ENCODE measurements at places on chromosomes 11 and 22.

- no peak for DNase-seq
Observed at GRCh38 chr11:60658409-60658808, 41.0 kb upstream of the MS4A8 start.

DNA sequence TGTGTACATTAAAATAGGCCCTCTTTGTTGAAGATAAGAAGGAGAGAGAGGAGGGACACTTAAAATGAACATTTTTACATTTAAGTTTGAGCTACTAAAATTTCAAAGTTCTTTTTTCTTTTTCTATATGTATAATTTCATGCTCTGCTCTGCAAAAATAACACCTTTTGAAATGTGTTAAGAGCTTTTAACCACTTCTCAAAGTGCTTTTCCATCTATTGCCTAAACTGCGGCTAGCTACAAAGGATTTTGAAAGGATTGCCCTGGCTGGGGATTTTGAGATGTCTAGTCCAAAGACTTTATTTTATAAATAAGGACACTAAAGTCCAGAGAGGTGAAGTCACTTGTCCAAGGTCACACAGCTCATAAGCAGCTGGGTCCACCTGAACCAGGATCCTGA lies 138.5 kb downstream of the CCDC81 start:
- DNase-seq: no peak

- no peak for DNase-seq
Observed at GRCh38 chr22:31243339-31244045, 31.4 kb downstream of the LIMK2 start.

DNA sequence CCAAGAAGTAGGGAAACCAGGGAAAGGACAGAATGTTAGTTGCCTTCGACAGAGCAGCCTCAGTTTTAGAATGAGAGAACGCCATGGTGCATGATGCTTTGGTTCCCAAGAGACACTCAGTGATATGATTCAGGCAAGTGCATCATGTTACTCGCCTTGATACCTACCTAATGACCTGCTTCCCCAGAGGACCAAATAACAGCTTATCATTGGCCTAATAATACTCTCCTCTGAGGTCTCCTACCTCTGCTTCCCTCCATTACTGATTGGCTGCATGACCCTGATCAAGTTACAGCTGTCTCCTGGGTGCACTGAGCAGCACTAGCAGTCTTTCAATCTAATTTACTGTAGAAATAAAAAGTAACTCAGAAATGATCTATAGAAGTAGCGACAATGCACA lies 979.7 kb upstream of the FAT3 start:
- DNase-seq: no peak

GRCh38 chr11:74084796-74085541 lies 76.1 kb upstream of the UCP3 start:
- DNase-seq: no peak

- no peak for DNase-seq
Observed at GRCh38 chr22:32864041-32864440, 62.5 kb downstream of the TIMP3 start.

- DNase-seq: no peak
Observed at GRCh38 chr11:82631722-82632630, 101.7 kb downstream of the FAM181B start.
